ENCODE measurements at places on chromosomes 1 and 21.

DNA sequence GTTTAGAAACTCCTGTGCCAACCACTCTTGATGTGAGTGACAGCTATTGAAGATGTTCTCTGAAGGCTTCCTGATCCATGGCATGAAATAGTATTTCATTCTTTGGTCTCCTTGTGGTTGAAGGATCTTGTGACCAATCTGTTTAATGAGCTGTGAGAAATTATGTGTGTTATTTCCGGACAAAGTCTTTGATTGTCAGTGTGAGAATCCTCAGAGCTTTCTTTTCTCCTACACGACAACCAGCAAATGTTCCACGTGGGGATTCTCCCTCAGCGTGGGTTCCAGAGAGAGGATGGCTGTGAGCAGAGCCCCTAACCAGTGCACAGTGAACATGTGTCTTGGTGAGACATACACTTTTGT lies 45.0 kb upstream of the HOOK1 start:
- DNase-seq = no peak

GRCh38 chr1:87336623-87337067 lies 8.0 kb downstream of the LMO4 start:
- no peak for DNase-seq

DNA sequence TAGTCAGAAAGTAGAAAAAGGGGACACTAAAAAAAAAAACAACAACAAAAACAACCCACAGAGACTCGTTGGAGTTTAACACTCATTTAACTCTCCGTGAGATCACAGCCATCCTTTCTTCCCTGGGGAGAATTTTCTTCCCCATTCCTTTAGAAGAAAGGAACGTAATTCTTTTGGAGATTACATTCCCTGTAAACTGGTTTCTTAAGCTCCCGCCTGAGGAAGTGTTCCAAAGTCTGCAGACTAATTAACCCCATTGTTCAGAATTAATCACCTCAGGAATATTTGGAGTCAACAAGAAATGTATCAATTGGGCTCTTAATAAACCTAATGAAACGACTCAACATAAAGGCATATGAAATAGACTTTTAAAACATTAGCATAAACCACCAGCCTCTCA lies 228.2 kb upstream of the CSF3R start:
- no peak for DNase-seq

DNA sequence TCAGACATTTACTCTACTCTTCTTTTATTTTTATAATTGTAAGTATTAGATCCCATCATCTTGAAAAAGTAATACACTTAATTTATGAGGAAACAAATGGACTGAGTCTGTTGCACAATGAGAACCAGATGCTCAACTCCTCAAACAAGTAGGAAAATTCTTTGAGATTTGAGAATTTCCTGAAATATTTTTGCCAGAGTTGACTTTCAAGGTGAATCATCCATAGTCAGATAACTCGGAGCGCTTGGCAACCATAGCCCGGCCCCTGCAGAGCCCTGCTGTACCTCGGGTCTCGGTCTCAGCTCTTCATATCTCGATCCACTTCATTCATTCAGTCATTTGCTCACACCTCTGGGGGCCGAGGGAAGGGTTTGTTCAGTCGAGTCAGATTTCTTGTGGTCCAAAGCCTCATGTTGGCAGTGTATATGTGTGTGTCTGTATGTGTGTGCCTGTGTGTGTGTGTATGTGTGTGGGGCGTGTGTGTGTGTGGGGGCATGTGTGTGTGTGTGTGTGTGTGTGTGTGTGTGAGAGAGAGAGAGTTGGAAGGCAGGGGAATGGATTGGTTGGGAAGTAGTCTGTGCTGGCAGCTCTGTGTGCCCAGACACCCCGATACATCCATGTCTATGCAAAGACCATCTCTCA lies 18.1 kb upstream of the PCP4 start:
- peak; percentile 23 for DNase-seq

GRCh38 chr1:227131193-227131592 lies 187.1 kb downstream of the CDC42BPA start:
- no peak for DNase-seq

DNA sequence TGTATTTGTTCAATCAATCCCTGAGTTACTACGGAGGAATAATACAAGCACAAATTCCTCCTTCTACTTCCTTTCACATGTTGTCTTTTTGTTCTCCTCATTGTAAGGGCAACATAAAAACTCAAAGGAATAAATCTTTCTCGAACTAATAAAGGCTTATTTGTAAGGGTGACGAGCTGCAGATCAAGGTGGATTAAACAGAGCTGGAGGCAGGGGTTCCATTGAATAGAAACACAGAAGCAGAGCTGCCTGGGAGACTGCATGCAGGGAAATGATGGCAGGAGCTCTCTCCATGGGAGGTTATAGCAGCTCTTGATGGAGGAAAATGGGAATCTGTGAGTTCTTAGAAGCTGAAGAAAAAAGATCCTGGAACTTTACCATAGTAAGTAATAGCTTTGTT lies 160.2 kb downstream of the CYYR1 start:
- no peak for DNase-seq

- DNase-seq = no peak
Measured at GRCh38 chr1:109799445-109799844, 35.7 kb upstream of the EPS8L3 start.

- DNase-seq = peak; percentile 47
Measured at GRCh38 chr1:6785728-6786505, 663 bp downstream of the CAMTA1 start.

DNA sequence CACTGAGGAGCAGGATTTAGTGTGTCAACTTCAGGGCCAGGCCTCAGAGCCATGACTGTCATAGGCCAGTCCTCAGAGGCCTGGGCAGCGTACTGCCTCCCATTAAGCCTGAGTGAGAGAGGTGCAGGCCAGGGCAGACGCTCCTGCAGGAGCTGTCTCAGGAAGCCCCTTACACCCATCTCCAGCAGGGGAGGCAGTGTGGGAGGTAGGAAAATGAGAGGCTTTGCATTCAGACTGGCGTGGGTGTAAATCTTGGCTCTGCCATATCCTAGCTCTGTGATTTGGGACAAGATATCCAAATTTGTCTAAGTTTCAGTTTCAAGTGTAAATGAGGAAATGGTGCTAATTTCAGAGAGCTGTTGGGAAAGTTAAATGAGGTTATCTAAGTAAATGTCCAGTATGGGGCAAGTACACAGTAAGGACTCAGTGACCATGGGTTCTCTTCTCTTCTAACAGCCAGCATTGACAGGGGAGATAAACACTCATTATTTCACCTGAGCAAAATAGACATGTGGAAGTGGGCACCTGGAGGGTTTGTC lies 184.1 kb downstream of the ZSCAN20 start:
- no peak for DNase-seq

DNA sequence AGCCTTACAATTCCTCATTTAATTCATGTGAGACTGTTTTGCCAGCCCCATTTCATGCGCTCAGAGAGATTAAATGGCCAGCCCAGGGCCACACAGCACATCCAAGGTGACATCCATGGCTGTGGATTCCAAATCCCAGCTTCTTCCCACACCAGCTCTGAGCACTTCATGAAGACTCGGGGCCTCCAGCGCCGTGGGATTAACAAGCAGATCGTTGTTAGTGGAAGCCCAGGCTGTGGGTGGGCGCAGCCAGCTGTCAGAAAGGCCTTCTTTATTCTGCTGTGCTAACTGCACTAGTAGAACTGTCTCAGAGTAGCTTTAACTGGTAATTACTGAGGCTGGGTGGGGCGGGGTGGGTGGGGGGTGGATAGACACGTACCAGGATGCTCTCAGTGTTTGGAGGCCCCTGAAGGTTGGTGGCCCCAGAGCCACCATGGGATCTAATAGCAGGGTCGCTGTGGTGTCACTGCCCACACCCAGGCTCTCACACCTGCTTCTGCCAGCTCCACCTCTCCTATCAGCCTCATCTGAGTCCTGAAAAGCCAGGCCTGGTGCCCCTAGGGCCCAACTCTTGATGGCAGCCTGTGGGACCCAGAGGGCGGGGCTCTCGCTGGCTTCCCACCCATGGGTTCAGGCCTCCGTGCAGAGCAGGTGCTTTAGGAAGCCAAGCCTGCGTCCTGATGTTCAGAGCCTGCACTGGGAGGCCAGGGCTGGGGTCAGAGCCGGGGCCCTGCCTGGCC lies 3.4 kb downstream of the BMP8A start:
- no peak for DNase-seq

- DNase-seq = peak; percentile 62
Measured at GRCh38 chr1:246907472-246907871, 24.3 kb downstream of the AHCTF1 start.

- DNase-seq = no peak
Measured at GRCh38 chr1:190472042-190472441, 5.6 kb downstream of the BRINP3 start.

DNA sequence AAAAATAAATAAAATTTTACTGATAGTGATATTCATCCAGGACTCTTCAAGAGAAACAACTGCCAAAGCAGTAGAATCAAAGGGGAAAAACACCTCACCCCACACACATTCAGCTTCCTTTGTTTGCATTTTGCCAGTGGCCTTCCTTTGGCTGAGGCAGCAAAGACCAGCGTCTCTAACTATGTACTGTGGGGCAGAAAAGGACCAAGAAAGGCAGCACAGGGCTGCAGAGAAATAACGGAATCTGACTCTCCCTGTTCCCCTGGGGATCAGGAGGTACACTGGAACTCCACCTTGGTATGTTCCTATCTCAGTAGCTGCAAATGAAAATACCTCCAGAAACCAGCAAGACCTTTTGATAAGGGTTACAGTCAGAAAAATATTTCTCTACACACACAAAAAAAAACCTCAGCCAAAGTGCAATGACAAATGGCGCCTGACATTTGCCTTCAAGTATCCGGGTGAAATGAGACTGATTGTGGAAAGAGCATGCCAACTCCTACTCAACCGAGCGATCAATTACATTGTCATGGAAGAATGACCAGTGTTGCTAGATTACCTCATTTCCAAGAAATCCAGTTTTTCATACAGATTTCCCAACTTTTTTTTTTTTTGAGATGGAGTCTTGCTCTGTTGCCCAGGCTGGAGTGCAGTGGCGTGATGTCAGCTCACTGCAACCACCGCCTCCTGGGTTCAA lies 50.9 kb downstream of the TARBP1 start:
- no peak for DNase-seq

DNA sequence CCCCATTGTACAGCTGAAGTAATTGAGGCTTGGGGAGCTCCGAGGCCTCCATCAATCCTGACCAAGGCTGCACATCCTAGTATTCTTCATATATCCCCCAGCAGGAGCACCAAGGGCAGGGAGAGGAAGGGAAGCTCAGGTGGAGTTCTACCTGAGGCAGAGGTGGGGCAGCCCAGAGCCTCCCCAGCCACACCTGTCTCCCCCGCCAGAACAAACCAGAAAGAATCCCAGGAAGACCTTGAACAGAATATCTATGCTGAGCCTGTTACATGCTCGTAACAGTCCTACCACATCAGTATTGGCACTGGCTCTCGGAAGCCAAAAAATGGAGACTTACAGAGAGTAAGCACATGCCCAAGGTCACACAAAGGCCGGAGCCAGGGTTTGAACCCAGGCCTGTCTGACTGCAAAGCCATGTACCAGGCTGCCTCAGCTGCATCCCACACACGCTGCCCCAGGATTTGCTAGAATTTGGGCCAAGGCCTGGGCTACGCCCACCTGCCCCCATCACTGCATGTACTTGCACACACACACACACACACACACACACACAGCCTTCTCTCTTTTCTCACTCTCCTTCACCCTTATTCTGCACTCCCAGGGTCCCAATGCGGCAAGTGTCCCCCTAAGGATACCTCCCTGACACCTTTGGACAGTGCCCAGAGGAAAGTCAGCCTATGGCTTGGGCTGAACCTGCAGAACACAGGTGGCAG lies 4.5 kb downstream of the E2F2 start:
- no peak for DNase-seq

DNA sequence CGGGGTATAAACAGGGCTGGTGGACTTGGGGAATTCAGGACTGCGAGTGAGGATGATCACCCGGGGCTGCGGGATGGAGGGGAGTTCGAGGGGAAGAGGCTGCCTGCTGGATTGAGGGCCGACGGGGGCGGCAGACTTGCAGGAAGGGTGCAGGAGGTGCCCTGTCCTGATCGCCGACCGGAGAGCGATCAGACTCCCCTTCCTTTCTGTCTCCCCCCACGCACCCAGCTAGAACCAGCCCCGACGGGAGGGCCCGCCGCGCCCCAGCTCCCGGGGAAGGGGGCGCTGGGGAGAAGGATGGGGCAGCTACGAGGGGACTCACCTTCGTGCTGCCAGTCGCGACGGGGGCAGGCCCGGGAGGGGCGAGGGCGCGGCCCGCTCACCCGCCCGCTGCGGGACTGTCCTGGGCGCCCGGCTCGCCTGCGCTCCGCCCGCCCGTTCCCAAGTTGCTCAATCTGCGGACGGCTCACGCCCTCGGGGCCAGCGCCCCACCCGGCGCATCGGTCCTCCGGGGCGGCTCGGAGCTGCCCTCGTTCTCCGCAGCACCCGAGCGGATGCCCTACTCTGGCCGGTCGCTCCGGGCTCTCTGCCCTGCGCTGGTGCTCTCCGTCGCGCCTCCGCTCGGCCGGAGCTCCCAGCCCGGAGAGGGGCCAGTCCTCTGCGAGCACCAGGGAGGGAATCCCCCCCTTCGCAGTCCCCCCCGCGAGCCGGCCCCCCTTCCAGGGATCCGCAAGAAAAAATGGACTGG lies at the start of gene RSPO1:
RSPO1 (minus strand) TSS at position 649 of the 748 bp plus-strand sequence. CDS start 5,231 bp downstream, outside the sequence.
- peak; percentile 33 for DNase-seq

GRCh38 chr1:226883630-226884029 lies 13.2 kb downstream of the PSEN2 start:
- DNase-seq = no peak

- DNase-seq = no peak
Measured at GRCh38 chr1:12145616-12146342, 21.0 kb upstream of the TNFRSF1B start.

All from umbilical cord (tissue), 2 donors.